ENCODE measurements at places on chromosomes 5 and 9.

DNA sequence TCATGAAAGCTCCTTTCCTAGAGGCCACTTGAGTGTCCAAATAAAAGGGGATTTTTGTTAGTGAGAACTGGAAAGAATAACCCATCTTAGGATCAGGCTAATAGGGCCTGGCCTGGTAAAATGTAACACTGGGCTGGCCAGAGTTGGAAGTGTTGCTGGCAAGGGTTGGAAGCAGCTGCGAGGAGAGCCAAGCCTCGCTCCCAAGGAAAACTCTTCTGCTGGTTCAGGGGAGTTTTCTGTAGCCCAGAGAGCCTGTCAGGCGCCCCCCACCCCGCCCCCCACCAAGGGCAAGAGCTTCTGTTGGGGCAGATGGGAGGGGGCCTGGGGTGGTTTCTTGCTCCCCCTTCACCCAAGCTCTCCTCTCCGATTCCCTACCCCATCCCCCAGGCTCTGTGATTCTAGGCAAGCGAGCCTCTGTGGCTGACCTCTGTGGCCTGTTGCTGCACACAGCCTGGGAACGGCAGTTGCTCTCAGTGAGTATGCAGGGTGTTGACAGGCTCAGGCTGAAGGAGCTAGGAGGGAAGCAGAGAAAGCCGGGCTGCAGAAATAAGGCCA, 547.8 kb downstream of the CCDC171 start:
- peaks cover 49% of the 10 kb centered on the region for H3K4me1 ChIP-seq
- H3K36me3 ChIP-seq, result no peaks in the 10 kb centered on the region
- H3K27me3 ChIP-seq, result peaks cover 14% of the 10 kb centered on the region

DNA sequence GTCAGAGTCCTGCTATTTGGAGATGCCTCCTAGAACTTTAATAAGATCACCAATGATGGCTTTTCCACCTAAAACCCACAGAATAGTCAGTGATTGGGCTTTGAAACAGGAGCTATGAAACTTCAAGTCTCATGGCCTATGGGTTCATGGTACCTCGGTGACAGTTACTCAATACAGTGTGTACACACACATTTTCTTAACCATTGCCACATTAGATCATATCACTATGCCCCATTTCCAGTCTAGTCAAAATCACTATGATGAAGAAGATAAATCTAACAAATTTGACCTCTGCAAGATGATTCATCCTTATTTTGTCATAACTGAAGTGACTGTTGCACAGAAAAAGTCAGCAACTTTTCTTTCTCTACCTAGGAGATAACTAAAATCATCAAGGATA, 86.8 kb upstream of the OR13F1 start:
- H3K4me3 ChIP-seq, result no peak overlapping the region
- no peaks in the 10 kb centered on the region for H3K27me3 ChIP-seq
- H3K27ac ChIP-seq, result no peak overlapping the region
- no peak for DNase-seq
- H3K4me1 ChIP-seq, result no peaks in the 10 kb centered on the region

GRCh38 chr5:90475436-90475980, 844 bp downstream of the POLR3G start:
- H3K36me3 ChIP-seq, result no peaks in the 10 kb centered on the region
- peaks cover 20% of the 10 kb centered on the region for H3K4me1 ChIP-seq
- no peak overlapping the region for H3K27ac ChIP-seq
- peak overlapping the region; percentile 93 for H3K4me3 ChIP-seq
- H3K27me3 ChIP-seq, result peaks cover 5% of the 10 kb centered on the region

DNA sequence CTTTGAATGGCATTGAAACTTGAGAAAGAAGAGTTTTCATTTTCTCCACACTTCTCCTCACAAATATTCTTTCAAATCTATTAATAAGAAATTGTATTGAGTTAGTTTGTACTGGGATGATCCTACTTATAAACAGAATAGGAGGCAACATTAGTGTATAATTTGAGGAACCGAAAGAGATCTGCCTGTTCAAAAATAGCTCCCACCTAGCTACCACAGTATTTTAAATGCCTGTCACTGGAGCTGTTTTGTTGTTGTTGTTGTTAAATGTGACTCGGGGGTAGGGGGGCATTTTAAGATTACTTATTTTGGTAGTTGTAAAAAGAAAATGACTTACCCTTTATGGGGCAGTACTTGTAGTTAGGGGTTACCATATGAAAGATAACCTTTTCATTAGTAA, 20.1 kb upstream of the HAPLN1 start:
- H3K36me3 ChIP-seq, result no peaks in the 10 kb centered on the region
- DNase-seq, result no peak
- H3K27me3 ChIP-seq, result no peaks in the 10 kb centered on the region
- H3K4me1 ChIP-seq, result peaks cover 1% of the 10 kb centered on the region
- no peak overlapping the region for H3K27ac ChIP-seq
- H3K4me3 ChIP-seq, result no peak overlapping the region

- no peak overlapping the region for H3K27ac ChIP-seq
- H3K4me3 ChIP-seq, result no peak overlapping the region
- H3K4me1 ChIP-seq, result no peaks in the 10 kb centered on the region
- no peaks in the 10 kb centered on the region for H3K27me3 ChIP-seq
- DNase-seq, result no peak
- H3K36me3 ChIP-seq, result no peaks in the 10 kb centered on the region
Observed at GRCh38 chr5:149878371-149878770, 66.2 kb downstream of the PDE6A start.

DNA sequence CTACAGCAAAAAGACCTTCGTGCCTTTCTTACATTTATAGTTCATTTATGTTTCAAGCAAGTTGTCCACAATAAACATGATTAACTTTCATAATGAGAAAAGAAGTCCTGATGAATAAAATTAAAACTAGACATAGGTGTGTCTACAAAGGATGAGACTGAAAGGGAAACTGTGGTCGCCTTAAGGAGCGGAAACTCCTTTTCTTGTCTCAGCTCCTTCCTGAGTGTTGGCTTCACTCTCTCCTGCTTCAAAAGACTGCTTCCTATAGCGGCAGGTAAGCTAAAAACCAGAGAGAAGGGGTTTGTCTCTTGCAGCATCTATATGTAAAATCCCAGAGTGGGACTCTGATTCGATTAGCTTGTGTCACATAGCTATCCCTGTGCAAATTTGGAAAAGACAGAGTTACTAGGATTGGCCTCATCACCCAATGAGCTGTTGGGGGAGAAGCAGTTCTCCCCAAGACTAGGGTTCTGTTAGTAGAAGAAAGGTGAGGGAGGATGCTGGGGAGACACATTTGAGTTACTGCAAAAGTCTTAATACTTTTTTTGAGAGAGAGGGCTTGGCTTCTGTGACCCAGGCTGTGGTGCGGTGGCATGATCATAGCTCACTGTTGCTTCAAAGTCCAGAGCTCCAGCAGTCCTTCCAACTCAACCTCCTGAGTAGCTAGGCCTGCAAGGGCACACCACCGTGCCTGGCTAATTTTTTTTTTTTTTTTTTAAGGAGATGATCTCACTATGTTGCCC, 16.8 kb upstream of the CTSL start:
- no peaks in the 10 kb centered on the region for H3K27me3 ChIP-seq
- H3K27ac ChIP-seq, result no peak overlapping the region
- peaks cover 33% of the 10 kb centered on the region for H3K36me3 ChIP-seq
- peaks cover 40% of the 10 kb centered on the region for H3K4me1 ChIP-seq
- no peak for DNase-seq
- H3K4me3 ChIP-seq, result no peak overlapping the region

DNA sequence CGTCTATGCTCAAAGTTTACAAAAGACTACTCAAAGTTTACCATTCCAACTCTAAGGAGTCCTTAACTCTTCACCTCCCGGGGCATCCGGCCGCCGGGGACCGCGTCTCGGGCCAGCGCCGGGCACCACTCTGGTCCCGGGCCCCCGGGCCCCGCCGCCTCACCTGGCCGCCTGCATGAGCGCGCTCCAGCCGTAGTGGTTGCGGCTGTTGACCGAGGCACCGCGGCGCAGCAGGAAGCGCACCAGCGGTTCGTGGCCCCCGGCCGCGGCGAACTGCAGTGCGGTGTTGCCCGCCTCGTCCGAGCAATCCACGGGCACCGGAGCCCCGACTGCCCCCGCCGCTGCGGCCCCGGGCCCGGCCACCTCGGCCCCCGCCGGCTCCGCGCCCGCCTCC, 388 bp downstream of the ANKS6 start:
- peaks cover 33% of the 10 kb centered on the region for H3K4me1 ChIP-seq
- H3K4me3 ChIP-seq, result peak overlapping the region; percentile 73
- peak overlapping the region; percentile 64 for H3K27ac ChIP-seq
- no peak for DNase-seq
- H3K27me3 ChIP-seq, result no peaks in the 10 kb centered on the region

GRCh38 chr5:150085950-150086715, at the start of gene CSF1R:
TSS of gene CSF1R (minus strand) at chr5:150086554. CDS start at chr5:150086427, 127 bp downstream.
- DNase-seq, result no peak
- no peak within 1 kb of the TSS for H3K27ac ChIP-seq
- peaks cover 3% of the 10 kb centered on the region for H3K4me1 ChIP-seq
- H3K4me3 ChIP-seq, result no peak within 1 kb of the TSS

GRCh38 chr9:103978396-103978795, 115.7 kb upstream of the SMC2 start:
- no peaks in the 10 kb centered on the region for H3K36me3 ChIP-seq
- no peak for DNase-seq
- no peaks in the 10 kb centered on the region for H3K4me1 ChIP-seq
- no peak overlapping the region for H3K27ac ChIP-seq
- H3K27me3 ChIP-seq, result no peaks in the 10 kb centered on the region
- H3K4me3 ChIP-seq, result no peak overlapping the region

- no peak overlapping the region for H3K4me3 ChIP-seq
- peaks cover 20% of the 10 kb centered on the region for H3K4me1 ChIP-seq
- H3K27ac ChIP-seq, result peak overlapping the region; percentile 63
- no peak for DNase-seq
Observed at GRCh38 chr9:108786901-108787689, 68.7 kb downstream of the ACTL7B start.

- peaks cover 41% of the 10 kb centered on the region for H3K4me1 ChIP-seq
- H3K27me3 ChIP-seq, result no peaks in the 10 kb centered on the region
- no peak for DNase-seq
- peak overlapping the region; percentile 57 for H3K27ac ChIP-seq
Observed at GRCh38 chr5:36239370-36240293, 2.1 kb downstream of the NADK2 start.

DNA sequence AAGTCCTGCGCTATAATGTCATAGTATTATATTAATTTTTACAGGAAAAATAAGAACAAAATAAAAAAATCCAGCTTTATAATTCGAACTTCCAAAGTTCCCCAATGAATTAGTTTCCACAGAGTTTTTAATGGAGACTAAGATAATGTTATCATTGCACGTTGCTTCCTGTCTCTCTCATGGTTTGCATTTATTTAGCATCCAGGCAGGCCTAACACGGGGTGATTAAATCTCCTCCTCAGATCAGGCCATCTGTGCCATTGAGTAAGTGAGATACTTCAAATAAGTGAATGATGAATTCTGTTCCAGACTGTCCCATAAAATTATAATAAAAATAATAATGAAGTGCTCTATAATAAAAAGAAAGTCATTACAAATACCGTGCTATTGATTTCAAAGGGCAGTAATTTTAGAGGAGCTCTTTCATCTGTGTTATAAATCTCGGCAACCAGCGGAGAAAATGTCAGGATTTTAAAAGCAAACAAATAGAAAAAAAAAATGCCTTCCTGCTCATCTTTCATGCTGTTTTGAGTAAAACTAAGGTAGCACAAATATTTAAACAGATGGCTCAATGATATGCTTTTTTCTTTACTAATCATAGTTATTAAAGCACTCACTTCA, 570.6 kb upstream of the ZNF608 start:
- peak overlapping the region; percentile 28 for H3K27ac ChIP-seq
- H3K4me3 ChIP-seq, result no peak overlapping the region
